ENCODE measurements at places on chromosomes 12 and 14. TPM values are rescaled to one million over a fixed set of nuclear protein-coding genes. Genes with fewer than 3 reads are reported as not detected.
A peak's percentile ranks its signal among the peaks of the same experiment; 100 is the strongest.

DNA sequence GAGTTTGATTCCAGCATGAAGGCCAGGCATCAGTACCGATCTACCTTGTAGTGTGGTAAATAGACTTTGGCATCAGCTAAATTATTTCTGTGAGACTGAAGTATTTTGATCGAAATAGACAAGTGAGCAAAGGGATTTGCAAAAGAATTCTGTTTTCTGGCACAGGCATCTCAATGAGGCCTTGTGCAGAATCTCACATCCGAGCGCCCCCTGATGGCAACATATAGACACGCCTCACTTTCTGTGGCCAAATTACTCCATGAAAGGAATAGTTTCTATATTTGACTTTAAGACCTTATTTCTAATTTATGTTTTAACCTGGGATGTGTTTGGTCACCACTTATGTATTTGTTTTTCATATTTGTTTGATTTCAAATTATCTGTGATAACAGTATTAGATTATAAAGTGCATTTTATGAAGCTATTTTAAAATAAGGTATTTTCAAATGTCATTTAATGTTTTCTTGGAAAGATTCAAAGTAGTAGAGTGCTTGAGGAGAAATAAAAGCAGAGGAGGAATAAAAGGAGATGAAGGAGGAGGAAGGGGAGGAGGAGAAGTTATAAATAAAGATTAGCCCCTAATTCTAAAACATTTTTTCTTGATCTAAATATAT, 731.9 kb downstream of the NRXN3 start:
- peak; percentile 11 for DNase-seq

- no peak for DNase-seq
Measured at GRCh38 chr14:28382444-28383190, 384.0 kb upstream of the FOXG1 start.

- DNase-seq: no peak
Measured at GRCh38 chr14:50756300-50756699, 74.7 kb downstream of the NIN start.

GRCh38 chr12:69243099-69244084, 4.0 kb downstream of the CPSF6 start:
- DNase-seq: peak; percentile 26

DNA sequence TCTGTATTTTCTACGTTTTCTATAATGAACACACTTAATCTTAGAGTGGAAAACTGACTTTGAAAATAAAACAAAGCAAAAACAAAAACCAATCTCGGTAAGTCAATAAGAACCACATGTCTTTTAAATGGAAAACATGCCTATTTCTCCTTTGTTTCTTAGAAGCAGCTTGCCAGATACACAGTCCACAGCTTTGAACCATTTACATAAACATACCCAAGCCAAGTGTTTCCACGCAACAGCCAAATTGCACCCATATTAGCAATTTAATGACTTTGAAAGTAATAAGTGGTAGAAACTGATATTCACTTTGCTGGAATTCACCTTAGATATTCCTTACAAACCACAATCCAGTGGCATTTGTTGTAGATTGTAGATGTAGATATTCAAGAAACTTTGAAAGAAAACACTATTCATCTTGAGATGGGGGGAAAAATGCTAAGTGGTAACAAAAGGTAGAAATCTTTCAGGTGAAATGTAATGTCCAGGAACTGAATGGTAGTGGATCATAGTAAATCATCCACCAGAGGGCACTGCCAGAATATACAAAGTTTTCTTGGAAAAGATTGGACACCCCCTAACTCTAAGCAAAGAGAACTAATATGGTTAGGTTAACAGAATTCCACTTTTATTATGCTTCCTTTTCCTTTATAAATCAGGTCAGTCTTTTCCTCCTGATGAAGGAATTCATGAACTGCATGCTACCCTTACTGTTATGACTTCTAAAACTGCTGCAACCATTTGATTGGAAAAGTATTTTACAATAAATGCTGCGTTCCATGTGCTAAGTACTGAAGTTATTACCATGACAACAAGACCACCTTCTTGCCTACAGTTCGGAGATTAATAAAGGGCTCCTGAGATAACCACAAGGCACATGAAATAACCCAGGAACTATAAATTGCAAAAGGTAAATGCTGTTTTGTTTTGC, 69.8 kb downstream of the RERG start:
- peak; percentile 23 for DNase-seq

- no peak for DNase-seq
Measured at GRCh38 chr14:43369710-43370564, 1137.1 kb downstream of the FSCB start.

DNA sequence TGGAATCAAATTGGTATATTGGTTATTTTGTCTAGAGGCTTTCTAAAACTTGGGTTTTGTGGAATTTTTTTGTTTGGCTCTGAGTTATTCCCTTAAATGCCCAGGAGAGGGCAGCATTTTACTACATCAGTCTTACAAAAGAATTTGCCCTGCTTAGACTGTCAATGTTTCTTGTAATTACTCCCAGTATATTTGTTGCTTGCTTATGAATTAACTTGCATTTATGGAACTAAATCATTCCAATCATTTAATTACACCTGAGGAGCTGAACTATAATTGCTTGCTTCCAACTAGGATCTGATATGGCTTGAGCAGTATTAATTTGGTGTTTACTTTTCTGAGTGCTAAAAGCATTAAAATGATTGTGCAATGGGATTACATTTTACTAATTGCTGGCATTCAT, 48.7 kb downstream of the MIPOL1 start:
- DNase-seq: peak; percentile 80

GRCh38 chr12:49959685-49960473, 1.8 kb upstream of the AQP5 start:
- DNase-seq: no peak

DNA sequence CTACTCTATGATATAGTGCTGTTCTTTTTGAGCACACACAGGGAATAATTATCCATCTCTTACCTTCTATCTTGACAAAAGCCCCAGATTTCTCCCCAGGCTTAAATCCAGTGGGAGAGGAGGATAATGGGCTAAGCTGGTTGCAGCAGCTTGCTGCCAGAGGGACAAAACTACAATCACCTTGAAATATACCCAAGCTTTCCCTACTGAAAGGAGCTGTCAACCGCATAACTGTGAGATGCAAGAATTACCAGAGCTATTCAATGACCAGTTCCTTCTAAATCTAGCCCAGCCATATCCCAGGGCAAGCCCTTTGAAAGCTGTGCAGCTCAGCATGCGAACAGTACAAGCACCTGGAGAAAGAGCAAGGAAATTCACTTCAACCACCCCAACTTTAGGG, 943 bp upstream of the MGAT4C start:
- DNase-seq: no peak

The PLEKHD1 gene
- under 0.01 TPM for polyA plus RNA-seq

The CCDC196 gene
- not detected for polyA plus RNA-seq

The PTPRB gene
- polyA plus RNA-seq: 4.7 TPM

The TCL1A gene
- 0.59 TPM for polyA plus RNA-seq

The PROX2 gene
- not detected for polyA plus RNA-seq
